HuH-7 (cell line): ENCODE measurements at places on chromosomes 5 and 9.
A peak's percentile ranks its signal among the peaks of the same experiment; 100 is the strongest.

- no peak for DNase-seq
Measured at GRCh38 chr5:155728857-155729683, 597.9 kb upstream of the SGCD start.

DNA sequence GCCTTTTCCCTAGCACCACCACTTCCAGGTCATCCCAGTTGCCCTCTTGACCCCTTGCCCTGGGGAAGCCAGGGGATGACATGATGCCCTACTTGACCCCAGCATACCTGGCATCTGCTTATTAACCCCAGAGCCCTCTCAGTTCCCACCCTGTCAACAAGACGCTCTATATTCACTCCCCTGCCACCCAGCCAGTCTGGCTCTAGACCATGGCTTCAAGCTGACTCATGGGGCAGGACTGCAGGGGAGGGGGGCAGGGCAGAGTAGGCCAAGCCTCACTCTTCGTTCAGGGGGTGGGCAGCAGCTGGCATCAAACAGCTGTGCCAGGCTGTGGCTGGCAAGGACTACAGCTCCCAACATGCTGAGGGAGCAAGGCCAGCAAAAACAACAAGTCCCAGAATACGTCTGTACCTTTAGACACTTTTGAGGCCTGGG, 5.3 kb downstream of the ATOSB start:
- no peak for DNase-seq

GRCh38 chr5:55541056-55541635, 6.4 kb upstream of the PLPP1 start:
- no peak for DNase-seq

DNA sequence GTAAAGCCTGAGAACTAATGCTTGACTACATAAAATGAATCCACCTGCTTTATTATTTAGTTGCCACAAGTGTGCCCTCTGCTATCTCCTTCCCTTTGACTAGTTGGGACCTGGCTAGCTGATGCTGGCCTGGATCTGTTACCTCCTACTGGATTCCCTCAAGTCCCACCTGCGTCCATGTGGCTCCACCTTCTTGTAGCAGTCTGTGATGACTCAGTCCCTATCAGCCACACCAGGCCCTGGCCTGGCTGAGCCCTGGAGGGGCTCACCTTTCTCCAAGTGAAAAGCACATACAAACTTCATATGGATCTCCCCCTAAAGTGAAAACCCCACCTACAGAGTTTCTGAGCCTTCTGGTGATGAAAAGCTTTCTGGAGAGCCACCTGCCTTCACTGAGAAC, 611.4 kb downstream of the SEMA5A start:
- no peak for DNase-seq

DNA sequence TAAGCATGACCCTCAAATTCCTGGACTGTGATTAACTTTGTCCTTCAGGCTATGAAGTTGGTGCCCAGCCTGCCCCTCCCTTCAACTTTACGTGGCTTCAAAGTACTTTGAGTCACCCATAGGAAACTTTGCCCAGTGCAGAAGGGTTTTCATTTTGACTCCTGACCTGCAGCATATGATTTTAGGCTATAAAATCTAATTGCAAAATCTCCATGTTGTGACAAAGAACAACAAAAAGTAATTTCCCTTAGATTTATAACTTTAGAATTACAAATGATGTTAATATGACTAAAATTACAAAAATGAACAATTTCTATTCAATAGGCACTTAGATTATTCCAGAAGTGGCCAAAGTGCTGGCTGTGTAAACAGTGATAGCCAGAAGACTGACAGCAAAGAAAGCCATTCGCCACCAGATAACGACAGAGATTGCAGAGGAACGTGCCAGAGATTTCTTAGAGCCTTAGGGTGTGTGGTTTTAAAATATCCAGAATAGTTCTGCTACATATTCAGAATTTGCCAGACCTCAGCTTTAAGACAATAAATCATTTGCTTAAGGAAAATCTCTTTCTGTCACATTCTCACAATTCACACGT, 197.4 kb downstream of the SEMA5A start:
- DNase-seq = no peak

GRCh38 chr9:27118916-27119315, 9.9 kb downstream of the TEK start:
- no peak for DNase-seq

GRCh38 chr5:165887147-165887546, 2381.7 kb downstream of the MAT2B start:
- no peak for DNase-seq

DNA sequence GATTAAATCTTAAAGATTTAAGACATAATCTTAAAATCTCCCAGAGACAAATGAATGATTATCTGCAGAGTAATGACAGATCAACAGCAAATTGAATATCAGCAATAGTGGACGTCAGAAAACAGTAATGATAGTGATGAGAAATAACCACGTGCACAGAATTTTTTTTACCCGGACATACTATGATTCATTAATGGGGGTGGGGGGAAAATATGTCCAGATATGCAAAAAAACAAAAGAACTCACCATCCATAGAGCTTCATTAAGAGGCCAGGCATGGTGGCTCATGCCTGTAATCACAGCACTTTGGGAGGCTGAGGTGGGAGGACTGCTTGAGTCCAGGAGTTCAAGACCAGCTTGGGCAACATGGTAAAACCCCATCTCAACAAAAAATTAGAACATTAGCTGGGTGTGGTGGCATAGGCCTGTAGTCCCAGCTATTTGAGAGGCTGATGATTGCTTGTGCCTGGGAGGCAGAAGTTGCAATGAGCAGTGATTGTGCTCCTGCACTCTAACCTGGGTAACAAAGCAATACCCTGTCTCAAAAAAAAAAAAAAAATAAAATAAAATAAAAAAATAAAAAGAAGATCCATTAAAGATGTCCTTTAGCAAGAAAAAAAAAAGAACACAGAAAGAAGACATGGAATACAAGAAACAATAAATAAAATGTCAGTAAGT, 30.9 kb upstream of the SHOC1 start:
- DNase-seq = no peak

GRCh38 chr9:130451509-130452388, 7.0 kb downstream of the ASS1 start:
- peak; percentile 72 for DNase-seq

DNA sequence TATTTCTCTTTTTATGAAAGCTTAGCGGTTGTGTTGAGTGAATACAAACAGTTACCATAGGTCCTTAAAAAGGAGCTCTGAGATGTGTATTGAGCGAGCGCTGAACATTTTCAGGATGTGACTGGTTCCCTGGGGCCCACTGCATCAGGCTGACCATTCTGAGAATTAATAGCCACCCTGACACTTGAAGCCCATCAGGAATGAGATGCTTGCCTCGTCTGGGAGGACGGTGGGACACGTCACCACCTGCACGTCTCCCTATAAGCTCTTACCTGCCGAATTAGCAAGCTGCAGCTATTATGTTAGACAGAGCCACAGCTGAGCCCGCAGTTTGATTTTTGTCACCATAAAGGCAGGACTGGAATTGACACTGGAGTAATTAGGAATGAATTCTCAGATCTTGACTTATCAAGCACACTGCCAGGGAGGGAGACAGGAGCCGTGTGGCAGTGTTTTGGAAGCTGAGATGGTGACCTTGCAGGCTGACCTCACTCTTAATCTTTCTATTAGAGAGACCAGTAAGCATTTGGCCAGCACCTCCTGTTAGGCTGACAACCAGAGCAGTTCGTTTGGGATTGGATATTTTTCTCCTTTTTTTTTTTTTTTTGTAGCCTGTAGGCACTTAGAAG, 373.1 kb upstream of the WWC1 start:
- DNase-seq = no peak

GRCh38 chr9:36798350-36799065, 225.8 kb downstream of the MELK start:
- peak; percentile 89 for DNase-seq

DNA sequence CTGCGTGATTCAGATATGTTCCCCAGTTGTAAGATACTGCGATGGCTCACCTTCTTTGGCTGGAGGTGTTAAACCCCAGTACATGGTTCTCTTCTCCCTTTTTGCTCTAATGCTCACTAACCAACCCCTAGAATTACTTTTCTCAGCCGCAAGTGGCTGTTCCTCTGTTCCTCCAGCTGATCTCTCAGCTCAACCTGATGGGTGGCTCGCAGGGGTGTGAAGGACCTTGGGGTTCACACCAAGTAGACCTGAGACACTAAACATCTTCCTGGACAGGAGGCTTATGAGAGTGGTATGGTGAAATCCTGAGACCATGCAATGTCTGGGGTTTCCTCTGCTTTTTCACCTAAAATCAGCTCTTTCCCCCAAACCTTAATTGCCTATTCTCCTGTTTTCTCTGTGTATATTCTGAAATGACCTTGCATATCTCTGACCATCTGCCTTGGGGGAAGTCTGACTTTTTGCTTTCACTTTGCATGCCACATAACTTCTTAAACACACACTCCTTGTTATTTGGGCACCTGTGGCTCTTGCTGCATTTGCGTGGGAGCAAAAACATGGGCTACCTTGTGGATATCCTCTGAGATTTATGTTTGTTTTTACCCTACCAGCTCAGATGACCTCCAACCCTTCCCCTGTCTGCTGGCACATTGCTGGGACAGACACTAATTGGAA, 15.9 kb upstream of the IFNA14 start:
- no peak for DNase-seq

DNA sequence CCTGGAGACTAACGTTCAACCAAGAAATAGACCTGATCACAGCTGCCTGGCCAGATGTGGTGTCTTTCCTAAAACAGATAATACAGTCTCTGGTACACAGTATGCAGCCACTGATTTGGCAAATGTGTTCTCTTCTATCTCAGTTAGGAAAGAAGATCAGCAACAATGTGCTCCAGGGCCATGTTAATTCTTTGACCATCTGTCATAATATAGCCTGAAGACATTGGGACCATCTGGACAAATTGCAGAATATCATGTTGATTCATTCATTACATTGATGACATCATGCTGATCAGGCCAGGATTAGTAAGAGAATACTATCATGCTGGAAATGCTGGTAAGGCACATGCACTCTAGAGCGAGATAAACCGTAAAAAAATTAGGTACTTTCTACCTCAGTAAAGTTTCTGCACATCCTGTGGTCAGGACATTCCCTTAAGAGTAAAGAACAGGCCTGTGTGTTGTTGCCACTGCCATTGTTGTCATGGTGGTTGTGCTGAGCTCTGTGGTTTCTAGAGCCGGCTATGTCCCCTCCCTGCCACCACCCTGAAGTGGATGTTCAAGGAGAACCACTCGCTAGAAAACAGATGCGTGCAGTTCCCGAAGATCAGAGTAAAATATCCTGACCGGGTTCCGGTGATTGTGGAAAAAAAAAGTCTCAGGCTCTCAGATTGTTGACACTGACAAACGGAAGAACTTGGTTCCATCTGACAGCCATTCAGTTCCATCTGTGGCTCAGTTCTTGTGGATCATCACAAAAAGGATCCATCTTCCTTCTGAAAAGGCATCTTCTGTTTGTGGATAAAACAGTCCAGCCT, 6.4 kb upstream of the JMY start:
- DNase-seq = no peak

- no peak for DNase-seq
Measured at GRCh38 chr5:123450640-123451039, 27.4 kb upstream of the CEP120 start.

- no peak for DNase-seq
Measured at GRCh38 chr9:113675475-113675941, 200.6 kb upstream of the ZNF618 start.

DNA sequence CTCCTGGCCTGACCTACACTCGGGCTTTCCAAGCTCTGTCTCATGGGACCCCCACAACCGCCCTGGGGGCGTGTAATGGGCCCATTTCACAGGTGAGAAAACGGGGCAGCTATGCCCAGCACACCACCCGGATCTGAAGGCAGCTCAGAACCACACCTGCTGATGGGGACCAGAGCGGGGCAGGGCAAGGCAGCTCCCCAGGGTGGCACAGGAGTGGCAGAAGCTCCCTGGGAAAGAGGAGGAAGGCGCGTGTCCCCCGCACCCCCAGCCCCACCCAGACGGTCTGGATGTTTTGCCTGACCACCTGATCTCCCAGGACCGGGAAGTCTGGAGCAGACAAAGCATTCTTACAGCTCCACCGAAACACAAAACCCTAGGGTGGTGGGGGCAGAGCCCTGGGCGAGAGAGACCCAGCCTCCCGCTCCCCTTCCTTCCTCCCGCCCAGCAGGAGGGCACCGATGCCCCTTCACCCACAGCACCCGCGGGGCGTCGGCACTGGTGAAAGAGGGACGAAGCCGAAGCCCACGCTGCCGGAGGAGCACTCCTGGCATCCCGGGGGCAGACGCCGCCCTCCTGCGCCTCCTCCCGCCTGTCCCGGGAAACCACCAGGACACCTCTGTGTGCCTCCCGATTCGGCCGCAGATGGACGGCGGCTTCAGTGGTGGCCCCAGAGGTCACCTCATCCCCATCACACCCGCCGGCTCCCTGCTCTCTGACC, 14.5 kb downstream of the NOTCH1 start:
- no peak for DNase-seq

DNA sequence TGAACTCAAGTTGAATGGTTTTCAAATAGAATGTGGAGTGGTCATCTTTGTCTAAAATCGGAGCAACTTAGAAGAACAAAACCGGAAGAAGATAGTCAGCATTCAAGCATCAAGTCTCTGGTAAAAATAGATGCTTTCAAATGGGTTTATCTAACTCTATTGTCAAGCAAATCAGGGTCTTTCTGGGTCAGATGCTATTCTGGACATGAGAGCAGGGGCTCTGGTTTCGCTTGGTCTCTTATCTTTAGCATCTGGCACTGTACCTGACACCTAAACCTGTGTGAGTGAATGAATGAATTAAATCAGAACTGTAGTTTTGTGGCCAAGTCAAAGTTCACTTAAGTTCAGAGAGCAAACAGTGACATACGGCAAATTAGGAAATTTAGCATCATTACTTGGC, 173.5 kb downstream of the SLIT3 start:
- DNase-seq = no peak

DNA sequence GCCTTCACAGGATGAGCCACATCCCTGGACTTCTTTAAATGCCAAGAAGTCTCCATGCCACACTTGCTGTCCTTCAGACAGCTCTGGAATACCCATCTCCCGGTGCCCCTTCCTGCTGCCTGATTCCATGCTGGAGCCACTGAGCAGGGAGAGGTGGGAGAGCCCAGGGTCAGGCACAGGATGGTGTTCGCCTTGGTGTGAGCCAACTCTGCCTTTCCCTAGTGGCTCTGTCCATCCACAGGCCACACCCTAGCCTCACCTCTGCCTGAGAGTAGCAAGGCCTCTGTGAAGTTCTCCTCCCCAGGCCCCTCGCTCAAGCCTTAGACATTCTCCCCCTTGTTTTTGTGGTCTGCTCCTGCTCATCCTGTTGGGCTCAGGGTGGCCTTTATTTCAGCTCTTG, 54.2 kb upstream of the ANGPTL2 start:
- no peak for DNase-seq

DNA sequence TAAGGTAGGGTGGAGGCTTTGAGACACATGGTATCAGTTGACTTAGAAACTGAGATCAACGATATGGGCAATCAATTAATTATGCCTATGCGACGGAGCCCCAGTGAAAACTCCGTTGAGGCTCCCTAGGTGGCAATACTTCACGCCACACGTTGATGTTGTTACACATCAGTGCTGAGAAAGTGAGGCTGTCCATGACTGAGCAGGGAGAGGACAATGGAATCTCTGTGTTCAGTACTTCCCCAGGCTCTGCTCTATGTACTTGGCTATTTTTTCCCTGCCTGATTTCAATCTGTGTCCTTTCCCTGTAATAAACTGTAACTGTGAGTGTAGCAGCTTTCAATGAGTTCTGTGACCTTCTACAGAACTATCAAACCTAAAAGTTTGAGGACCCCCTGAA, 211.7 kb downstream of the SNCAIP start:
- DNase-seq = no peak
